ENCODE measurements at places on chromosomes 5 and 9.

- DNase-seq = no peak
Observed at GRCh38 chr5:146732962-146733361, 145.6 kb downstream of the PPP2R2B start.

DNA sequence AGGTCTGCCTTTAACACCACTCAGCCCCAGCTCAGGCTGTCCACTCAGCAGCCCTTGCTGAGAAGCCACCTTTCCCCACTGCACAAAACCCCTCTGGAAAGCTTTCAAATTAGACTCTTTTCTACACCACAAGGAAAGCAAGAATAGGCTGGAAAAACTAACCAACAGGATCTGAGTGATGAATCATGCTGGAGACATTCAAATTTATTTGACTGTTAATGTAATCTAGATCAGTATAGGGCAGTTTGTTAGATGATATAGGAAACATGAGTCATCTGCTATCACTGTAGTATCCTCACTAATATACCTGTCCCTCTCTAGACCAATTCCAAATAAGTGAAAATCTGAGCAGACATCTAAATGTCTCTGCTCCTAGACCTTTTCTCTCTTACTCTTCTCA, 127.8 kb upstream of the PAM start:
- DNase-seq = no peak

GRCh38 chr5:88393716-88394535, 125.3 kb upstream of the TMEM161B start:
- DNase-seq = no peak

DNA sequence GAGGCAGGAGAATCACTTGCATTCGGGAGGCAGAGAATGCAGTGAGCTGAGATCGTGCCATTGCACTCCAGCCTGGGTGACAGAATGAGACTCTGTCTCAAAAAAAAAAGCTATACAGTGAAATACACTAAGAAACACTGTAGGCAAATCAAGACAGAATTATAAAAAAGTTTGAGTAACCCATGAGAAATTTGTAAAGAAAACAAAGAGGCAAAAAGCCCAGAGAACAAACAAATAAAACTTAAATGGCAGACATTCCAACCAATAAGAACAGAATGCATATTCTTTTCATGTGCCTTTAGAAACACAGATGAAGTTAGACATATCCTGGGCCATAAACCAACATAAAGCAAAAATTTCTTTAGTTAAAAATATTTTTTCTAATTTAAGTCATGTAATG, 30.6 kb downstream of the ZNF169 start:
- DNase-seq = no peak

DNA sequence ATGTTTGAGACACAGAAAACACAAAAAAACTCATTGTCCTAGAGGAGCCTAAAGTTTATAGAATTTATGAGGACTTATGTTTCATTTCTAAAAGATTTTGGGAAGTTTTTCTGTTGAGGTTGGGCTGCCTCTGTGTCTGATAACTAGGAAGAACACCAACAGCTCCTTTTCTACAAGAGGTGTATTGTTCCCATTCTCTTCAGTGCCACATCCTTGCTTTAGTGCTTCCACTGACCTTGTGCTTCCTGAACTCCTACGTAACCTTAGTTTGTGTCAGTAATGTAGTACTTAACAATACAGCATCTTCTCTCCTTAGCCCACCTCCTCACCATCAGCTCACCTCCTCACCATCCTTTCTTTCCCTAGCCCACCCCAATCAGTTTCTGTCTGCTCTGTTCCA, 117.3 kb upstream of the TNC start:
- no peak for DNase-seq

GRCh38 chr5:50325237-50325832, 115.8 kb downstream of the EMB start:
- DNase-seq = no peak

DNA sequence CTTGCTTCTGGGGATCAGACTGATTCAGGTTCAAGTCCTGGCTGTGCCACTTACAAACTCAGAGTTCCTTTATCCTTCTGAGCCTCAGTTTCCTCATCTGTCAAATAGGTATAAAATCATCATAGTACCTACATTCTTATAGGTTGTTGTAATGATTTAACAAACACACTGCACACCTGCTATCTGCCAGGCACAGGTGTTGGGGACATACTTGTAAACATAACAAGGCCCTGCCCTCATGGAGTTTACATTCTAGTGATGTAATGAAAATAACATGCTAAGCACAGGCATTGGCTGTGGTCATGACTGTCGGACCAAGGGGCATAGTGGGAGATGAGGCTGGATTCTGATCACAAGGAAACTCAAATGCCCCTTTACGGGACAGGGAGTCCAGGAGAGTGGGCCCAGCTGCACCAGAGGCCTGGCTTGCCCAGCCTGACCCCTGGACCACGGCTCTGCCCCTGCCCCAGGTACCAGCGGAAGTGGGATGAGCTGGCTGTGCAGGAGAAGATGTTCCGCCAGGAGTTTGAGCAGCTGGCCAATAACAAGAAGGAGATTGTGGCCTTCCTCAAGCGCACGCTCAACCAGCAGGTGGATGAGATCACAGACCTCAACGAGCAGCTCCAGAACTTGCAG, 2.3 kb downstream of the CFAP157 start:
- DNase-seq = no peak

- no peak for DNase-seq
Observed at GRCh38 chr9:36433386-36433785, 33.3 kb upstream of the RNF38 start.
